ENCODE measurements at places on chromosomes 16 and 17.

DNA sequence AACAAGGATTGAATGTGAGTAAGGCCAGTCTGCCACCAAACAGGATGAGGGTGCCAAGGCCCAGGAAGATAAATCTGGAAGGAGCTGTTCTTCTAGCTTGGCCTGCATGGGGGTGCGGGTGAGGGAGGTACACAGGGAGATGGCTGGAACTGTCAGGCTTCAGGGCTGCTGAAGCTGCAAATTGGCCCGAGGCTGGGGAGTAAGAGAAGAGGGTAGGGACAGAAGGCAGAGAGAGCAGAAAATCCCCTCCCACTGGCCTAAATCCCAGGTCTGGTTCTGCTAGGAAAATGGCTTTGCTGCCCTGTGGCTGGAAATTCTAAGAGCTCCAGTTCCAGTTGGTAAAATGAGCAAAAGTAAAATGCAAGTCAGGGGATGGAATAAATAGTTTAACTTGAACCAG is 87.9 kb downstream of the CCDC182 start:
- no peak for DNase-seq

- DNase-seq, result no peak
These were observed 19.8 kb downstream of the SMTNL2 start for GRCh38 chr17:4604111-4604644.

DNA sequence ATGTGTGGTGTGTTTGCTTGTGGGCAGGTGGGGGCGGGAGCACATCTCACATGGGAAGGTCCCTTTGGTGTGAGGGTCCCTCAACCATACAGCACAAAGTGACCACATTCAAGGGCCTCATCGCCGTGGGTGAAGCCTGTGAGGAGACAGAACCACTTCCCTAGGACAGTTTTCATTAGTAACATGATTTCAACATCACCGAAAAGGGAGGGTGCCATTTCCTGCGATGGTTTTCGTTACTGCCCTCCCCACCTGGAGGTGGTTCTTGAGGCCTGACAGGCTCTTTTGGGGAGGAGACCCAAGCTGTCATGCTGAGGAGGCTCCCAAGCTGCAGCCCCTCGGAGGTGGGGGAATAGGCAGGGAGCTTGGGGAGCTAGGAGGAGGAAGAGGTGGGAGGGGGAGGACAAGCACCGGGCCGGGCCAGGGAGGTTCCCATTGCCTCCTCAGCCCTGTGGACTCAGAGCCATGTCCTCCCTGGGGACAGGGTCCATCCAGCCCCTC is 9.5 kb downstream of the CD300LB start:
- DNase-seq, result peak; percentile 75

GRCh38 chr16:3058139-3059030 is 7.1 kb upstream of the IL32 start:
- DNase-seq, result peak; percentile 70

- DNase-seq, result no peak
These were observed 15.3 kb upstream of the SLFN5 start for GRCh38 chr17:35227546-35227945.

Data from hematopoietic multipotent progenitor cell treated with erythropoietin and hydrocortisone succinate and interleukin-3 and kit ligand, for 4 days (in vitro differentiated cells).